Stimulated activated CD4-positive, alpha-beta T cell treated with anti-CD3 and anti-CD28 coated beads, Interleukin-2, amount 100 ng/mL, for 4 hours (primary cell): ENCODE measurements at places on chromosomes 3 and 15.

GRCh38 chr3:21979706-21980105, 228.7 kb upstream of the ZNF385D start:
- DNase-seq = no peak

GRCh38 chr3:135191708-135192107, 396.6 kb downstream of the EPHB1 start:
- no peak for DNase-seq

DNA sequence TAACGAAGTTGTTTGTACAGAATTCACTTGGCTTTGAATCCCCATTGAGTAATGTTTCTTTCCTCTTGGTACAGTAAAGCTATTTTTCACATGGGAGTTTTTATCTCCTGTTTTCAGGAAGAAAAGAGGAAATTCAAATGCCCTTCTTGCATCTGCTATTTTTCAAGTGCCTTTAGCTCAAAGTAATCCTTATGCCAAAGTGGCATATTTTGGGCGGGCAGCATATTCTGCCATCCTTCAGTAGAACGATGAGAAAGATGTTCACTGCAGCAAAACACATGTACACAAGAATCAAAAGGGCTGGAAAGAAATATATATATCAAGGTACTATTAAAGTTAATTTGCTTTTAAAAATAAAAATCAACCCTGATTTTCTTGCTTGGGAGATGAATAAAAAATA, 5.3 kb upstream of the NSMCE3 start:
- DNase-seq = no peak

DNA sequence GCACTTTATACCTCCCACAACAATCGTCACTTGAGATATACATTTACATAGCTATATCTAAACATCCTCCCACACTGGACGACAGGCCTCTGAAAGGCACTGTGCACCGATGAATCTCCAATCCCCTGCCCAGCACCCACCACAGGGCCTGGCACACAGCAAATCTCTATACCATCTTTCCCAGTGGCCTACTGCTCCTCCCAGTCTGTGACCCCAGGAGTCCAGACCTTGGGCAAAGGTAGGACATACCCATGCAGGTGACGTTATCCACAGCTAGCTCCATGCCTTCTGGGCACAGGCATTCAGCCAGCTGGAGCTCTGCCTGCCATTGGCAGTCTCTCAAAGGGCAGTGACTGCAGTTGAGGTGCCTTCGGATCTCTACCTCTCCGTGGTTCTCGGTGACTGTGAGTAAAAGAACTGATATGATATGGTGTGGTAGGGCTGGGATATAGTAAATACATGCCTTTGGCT, 5.8 kb downstream of the LTK start:
- no peak for DNase-seq

DNA sequence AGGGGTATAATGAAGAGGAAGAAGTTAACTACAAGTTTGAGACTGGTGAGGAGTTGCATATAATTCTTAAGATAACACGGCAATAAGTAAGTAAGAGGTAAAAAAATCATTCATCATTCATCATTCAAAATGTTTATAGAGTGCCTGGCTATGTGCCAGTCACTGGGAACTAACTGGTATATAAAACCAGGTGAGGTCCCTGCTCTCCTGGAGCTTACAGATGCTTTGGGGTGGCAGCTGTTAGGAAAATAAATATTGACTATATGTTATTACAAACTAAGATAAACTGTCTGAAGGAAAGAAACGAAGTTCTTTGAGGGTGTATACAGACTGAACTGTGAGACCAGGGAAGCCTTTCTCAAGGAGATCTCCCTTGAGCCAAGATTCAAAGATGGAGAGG, 2.9 kb downstream of the CASR start:
- DNase-seq = no peak

GRCh38 chr15:27668471-27669220, 430.5 kb downstream of the OCA2 start:
- DNase-seq = no peak

- no peak for DNase-seq
These were observed 5.9 kb upstream of the ABHD6 start for GRCh38 chr3:58231666-58232065.

DNA sequence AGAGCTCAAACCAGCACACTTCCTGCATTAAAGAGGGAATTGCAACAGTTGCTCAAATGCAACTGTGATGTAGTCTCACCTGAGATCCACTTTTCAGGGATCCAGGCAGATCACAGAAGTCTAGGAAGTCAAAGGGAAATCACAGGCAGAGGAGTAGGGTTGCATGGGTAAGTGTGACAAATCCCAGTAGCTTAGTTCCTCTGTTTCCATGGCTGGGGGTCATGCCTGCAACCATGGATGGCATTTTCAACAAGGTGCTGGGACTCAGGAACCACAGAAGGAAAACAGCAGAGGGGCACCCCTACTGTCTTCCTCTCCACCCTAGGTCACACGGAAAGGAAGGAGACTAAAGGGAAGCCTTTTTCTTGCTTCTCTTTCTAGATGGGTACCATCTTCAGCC, 36.5 kb upstream of the ARNT2 start:
- DNase-seq = no peak

DNA sequence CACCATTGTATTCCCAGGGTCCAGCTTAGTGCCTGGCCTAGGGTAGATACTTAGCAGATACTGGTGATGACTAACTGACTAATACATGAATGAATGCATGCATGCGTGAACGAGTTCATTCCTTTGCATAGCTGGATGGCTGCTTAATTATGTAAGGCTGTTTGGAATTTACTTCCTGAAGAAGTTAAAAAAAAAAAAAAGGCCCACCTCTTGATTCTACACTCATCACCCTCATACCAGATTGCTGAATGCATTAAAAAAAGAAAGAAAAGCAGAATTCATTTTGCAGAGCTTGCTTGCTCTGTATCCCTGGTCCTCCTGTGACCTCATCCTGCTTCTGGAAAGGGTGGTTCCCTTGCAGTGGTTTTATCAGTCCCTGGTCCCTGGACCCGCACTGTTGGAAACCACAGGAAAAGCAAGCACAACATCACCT, 277.6 kb upstream of the CFAP20DC start:
- no peak for DNase-seq

DNA sequence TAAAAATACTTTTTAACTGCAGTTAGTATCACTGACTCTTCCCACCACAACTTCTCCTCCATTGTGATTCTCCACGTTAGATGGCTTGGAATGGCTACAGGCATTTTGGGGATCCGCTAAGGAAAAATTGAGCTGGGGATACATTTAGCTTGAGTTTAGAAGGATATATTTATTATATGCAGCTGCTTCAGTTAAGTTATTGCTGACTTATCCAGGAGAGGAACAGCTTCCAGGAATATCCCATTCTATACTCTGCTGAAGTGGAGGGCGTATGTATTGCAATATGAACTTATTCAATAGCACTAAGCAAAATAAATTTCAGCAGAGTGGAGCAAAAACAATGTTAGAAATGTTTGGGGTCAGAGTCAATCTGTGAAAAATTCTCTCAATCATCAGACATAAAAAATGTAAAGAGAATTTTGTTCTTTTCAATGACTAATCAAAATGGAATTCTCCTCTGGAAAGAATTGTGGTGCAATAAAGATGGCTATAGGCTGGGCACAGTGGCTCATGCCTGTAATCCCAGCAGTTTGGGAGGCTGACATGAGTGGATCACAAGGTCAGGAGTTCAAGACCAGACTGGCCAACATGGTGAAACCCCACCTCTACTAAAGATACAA, 84.7 kb downstream of the NCEH1 start:
- no peak for DNase-seq

DNA sequence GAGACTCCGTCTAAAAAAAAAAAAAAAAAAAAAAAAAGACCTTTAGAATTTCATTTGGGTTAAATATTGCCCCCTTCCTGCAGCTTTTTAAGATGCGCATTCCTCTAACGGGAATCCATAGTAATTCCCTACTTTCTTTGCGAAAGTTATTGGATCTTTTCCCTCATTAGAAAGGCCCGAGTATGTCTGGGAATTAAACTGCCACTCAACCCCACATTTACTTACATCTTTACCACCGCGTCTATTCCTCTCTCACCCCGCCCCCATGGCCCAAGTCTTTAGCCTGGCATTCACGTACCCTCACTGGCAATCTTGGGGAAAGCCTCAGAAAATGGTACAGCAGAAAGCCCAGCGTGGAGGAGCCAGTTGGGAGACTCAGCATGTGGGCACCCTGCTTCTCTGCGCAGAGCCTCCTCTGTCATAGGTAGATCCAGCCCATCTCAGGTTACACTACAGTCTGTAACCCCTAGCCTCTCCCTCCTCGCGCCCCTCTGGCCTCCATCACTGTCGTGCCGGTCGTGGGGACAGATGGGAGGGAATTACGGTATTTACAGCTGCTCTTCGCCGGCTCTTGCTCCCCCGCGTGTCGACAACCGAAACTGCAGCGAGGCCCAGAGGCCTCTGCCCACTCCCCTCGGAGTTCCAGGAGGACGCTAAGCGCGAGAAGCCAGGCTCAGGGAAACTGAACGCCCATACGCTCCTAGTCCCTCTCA, 6.4 kb upstream of the ANKDD1A start:
- DNase-seq = peak; percentile 70

DNA sequence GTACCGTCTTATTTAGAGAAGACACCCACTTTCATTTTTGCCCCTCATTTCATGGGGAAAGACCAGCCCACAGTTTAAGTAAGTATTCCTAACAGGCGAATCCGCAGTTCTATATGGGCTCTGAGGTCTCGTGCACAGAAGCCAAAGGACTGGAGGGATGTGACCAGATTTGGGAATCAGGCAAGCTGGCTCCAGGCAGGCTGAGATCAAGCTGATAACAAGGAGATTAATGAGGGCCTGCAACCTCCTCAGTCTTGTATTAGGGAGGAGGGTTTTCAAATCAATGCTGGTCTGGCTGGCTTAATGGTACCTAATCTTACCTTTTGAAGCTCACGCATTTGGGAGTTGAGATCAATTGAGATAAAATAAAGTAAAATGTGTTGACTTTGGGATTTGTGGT, 15.3 kb downstream of the ST8SIA2 start:
- DNase-seq = no peak

DNA sequence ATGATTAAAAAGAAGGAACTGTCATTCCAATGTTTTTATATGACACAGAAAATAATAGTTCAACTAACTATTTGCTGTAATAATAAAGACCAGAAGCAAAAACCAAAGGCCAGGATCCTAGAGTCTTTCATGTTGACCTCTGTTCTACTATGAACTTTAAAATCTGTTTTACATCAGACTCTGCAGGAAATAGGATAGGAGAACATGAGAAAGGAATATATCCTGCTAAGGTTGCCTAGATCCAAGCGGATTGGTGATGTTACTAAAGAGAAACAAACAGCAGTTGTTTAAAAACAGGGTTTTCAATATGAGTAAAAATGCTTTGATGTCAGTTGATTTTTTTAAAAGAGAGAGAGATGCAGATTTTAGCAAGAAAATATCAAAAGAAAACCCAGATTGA, 549.6 kb downstream of the ZIC1 start:
- no peak for DNase-seq

DNA sequence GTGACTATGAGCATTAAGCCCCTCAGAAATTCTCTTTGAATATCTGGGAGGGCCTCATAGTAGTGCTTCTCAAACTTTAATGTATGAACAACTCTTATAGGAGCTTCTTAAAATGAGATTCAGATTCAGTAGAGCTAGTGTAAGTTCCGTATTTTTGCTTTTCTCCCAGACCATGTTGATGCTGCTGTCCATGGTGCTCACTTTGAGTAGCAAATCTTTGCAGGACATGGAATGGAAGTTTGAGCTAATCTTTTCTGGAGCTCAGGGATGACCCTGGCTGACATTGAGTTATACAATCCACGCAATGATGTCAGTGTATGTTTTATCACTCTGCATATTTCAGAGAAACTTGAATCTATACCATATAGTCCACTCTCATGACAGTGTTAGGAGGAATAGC, 134.2 kb downstream of the OTOL1 start:
- DNase-seq = no peak
